ENCODE measurements at places on chromosomes 16 and 17. TPM values are rescaled to one million over a fixed set of nuclear protein-coding genes. Genes with fewer than 3 reads are reported as not detected.
A peak's percentile ranks its signal among the peaks of the same experiment; 100 is the strongest.

GRCh38 chr16:87048730-87049115, 268.5 kb downstream of the C16orf95 start:
- H3K4me1 ChIP-seq = peaks cover 12% of the 10 kb centered on the region
- no peak for DNase-seq
- no peaks in the 10 kb centered on the region for H3K36me3 ChIP-seq
- H3K4me3 ChIP-seq = no peak overlapping the region

GRCh38 chr16:50114357-50115129, 38.6 kb upstream of the TENT4B start:
- H3K36me3 ChIP-seq = no peaks in the 10 kb centered on the region
- H3K27me3 ChIP-seq = no peaks in the 10 kb centered on the region
- H3K4me3 ChIP-seq = no peak overlapping the region
- no peak overlapping the region for H3K27ac ChIP-seq
- no peak for DNase-seq
- peaks cover 5% of the 10 kb centered on the region for H3K4me1 ChIP-seq

DNA sequence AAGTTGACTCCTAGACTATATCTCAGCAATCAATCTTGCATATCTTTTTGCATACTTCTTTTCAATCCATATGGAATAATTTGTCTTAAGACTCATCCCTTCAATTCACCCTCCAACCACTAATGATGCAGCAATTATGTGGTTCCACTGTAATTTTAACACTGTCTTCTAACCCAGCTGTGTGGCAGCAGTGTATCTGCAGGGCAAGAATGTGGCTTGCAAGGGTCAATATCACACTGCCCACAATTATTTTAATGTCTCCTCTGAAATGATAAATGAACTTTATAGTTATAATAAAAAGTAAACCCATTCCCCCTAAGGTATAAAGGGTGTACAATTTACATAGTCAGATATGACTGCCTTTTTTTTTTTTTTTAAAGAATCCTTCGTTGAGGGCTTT, 48.6 kb downstream of the FTO start:
- no peak overlapping the region for H3K4me3 ChIP-seq
- peaks cover 2% of the 10 kb centered on the region for H3K36me3 ChIP-seq
- peaks cover 16% of the 10 kb centered on the region for H3K4me1 ChIP-seq
- no peaks in the 10 kb centered on the region for H3K27me3 ChIP-seq
- no peak for DNase-seq

- peak within 1 kb of the TSS; percentile 81 for H3K4me3 ChIP-seq
- no peaks in the 10 kb centered on the region for H3K27me3 ChIP-seq
- peaks cover 60% of the 10 kb centered on the region for H3K4me1 ChIP-seq
- no peak for DNase-seq
Measured at GRCh38 chr16:66549284-66550131, at the start of gene TK2. TSS of gene TK2 (minus strand) at chr16:66550122. CDS start at chr16:66550061, 61 bp downstream.

- no peak overlapping the region for H3K27ac ChIP-seq
- peaks cover 2% of the 10 kb centered on the region for H3K36me3 ChIP-seq
- no peak for DNase-seq
- no peaks in the 10 kb centered on the region for H3K4me1 ChIP-seq
- peaks cover 40% of the 10 kb centered on the region for H3K27me3 ChIP-seq
Measured at GRCh38 chr17:58172369-58173071, 5.7 kb downstream of the OR4D2 start.

GRCh38 chr16:85582229-85582991, 30.7 kb upstream of the GSE1 start:
- no peaks in the 10 kb centered on the region for H3K27me3 ChIP-seq
- peaks cover 54% of the 10 kb centered on the region for H3K4me1 ChIP-seq
- no peak overlapping the region for H3K27ac ChIP-seq
- H3K36me3 ChIP-seq = no peaks in the 10 kb centered on the region

DNA sequence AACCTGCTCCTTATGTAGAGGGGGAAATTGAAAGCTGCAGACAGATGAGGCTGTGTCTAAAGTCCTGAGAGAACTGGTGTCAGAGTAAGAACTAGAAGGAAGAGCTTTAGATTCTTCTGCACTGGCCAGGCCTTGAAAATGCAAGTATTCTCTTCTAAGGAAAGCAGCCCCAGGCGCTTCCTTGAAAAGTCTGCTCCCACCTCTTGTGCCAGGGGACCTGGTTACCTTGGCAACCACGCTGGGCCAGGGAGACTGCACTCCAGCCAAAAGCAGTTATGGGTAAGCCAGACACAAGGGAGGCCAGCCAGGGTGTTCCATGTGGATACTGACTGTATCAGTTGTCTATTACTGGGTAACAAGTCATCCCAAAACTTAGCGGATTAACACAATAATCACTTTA, 228.6 kb upstream of the SDK2 start:
- H3K27me3 ChIP-seq = peaks cover 22% of the 10 kb centered on the region
- no peak overlapping the region for H3K27ac ChIP-seq

DNA sequence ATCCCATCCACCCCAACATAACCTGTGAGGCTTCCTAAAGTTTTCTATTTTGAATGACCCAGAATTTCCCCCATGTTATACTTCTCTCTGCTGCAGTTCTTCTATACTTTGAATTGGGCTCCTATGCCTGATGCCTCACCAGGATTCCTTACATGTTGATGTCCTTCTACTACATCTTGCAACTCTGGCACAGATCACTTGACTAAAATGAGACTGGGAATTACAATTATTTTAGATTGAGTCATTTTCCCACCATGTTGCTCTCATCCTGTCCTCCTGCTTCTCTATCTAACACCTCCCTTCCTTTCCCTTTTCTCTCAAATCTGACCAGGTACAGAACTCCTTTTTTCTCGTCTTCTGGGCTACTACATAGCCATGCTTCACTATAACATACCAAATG, 314.0 kb upstream of the KCNJ16 start:
- H3K27ac ChIP-seq = no peak overlapping the region
- no peaks in the 10 kb centered on the region for H3K36me3 ChIP-seq
- DNase-seq = no peak

DNA sequence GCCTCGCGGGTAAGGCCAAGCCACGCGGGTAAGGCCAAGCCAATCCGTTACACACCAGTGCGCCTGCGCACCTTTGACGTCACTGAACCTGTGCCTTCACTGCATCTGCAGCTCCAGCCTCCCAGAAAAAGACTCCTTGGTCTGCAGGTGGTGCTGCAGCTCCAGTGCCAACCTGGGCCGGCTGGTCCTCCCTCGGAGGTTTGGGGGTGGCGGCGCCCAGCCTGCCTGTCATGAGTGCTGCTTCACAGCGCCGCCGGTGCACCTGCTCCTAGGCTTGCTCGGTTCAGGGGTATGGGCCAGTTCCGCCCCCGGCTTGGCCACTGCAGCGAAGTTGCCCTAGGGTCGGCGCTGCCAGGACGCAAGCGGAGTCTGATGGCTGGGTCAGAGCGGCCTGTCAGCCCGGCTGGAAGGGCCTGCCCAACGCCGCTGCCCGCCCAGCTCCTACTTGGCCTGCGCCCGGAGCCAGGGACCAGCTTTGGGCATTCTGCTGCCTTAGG, 146.6 kb downstream of the USP22 start:
- H3K27ac ChIP-seq = no peak overlapping the region
- no peaks in the 10 kb centered on the region for H3K27me3 ChIP-seq
- no peak for DNase-seq

- no peaks in the 10 kb centered on the region for H3K36me3 ChIP-seq
- peaks cover 20% of the 10 kb centered on the region for H3K27me3 ChIP-seq
- DNase-seq = no peak
- no peak overlapping the region for H3K4me3 ChIP-seq
- no peaks in the 10 kb centered on the region for H3K4me1 ChIP-seq
- H3K27ac ChIP-seq = no peak overlapping the region
Measured at GRCh38 chr17:33210285-33210684, 82.8 kb downstream of the ASIC2 start.

GRCh38 chr17:828761-829160, 46.6 kb downstream of the MRM3 start:
- peak overlapping the region; percentile 71 for H3K27ac ChIP-seq
- no peaks in the 10 kb centered on the region for H3K27me3 ChIP-seq
- H3K36me3 ChIP-seq = peaks cover 4% of the 10 kb centered on the region
- no peak for DNase-seq

- H3K4me1 ChIP-seq = no peaks in the 10 kb centered on the region
- peaks cover 35% of the 10 kb centered on the region for H3K27me3 ChIP-seq
- DNase-seq = no peak
- no peaks in the 10 kb centered on the region for H3K36me3 ChIP-seq
- H3K4me3 ChIP-seq = no peak overlapping the region
- H3K27ac ChIP-seq = no peak overlapping the region
Measured at GRCh38 chr17:45837603-45838002, 7.1 kb upstream of the SPPL2C start.

DNA sequence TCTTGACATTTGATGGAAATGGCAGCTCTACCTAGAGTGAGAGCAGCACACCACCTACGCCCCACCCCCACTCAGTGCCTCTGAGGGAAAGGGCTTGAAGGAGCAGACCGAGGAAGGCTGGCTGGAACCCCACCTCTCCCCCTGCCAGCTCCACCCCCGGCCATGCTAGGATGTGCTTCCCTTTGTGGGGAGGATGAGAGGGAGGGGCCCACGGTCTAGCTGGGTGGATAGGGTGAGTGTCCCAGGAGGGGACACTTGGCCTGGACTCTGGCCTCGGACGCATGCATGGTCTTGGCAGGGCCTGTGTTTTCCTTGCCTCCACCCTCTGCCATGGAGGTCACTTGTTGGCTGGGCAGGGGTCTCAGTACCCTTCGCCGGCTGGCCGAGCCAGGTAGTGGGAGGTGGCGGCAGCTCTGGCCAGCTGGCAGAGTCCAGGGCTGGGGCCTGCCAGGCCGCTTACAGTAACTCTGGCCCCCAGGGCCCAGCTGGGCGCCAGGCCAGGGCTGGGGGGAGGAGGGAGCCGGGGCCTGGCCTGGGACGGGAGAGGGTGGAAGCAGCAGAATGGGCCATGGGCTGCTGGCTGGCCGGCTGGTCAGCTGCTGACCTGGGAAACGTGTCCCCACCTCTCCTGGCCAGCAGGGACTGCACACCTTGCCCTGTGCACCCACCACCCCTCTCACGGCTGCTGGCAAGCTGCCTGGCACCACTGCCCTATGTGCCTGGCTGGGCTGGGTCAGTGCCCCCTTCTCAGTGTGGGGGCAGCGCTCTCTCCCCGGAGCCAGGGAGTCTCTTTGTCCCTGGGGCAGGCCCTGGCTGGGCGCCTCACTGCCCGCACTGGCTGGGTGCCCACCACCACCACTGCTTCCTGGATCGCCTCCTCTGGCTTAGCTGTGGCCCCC, 23.0 kb downstream of the RARA start:
- peaks cover 72% of the 10 kb centered on the region for H3K4me1 ChIP-seq
- peak overlapping the region; percentile 52 for H3K4me3 ChIP-seq
- no peak for DNase-seq
- H3K36me3 ChIP-seq = peaks cover 5% of the 10 kb centered on the region

GRCh38 chr17:82668631-82669099, 20.4 kb upstream of the WDR45B start:
- H3K27me3 ChIP-seq = no peaks in the 10 kb centered on the region
- H3K36me3 ChIP-seq = peaks cover 4% of the 10 kb centered on the region

DNA sequence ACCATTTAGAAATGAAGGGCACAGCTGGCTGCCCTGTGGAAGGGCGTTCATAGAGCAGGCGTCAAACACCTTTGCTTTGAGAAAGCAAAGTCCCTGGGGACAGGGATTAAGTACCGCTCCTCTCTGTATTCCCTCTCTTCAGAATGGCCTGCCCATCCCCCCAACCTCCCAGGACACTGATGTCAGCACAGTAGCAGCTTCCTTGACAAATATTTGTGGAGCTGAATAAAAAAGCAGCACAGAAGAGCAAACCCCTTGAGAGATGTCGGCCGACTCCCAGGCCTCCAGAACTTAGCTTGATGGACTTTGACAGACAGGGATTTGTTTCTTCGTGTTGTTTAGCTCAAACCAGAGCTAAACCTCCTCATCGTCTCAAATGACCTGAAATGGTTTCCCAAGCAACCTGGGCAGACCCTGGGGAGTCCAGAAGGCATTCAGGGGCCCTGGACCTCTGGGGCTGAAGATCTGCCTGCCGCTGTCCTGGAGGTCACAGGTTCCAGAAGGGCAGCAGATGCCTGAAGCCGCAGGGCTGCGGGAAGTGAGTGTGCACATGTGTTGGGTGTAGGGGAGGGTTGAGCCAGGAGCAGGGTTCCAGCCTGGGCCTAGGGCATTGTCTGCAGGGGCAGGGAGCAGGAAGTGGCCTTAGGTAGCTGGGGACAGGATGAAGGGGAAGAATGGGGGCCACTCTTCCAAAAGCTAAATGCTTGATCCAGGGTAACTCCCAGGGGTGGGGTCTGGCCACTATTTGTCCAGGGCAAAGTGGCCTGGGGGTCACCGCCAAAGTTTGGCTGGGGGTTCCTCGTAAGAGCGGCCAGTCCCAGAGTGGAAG, 42.3 kb upstream of the NKD1 start:
- no peak for DNase-seq
- peaks cover 12% of the 10 kb centered on the region for H3K4me1 ChIP-seq
- H3K27ac ChIP-seq = no peak overlapping the region
- no peaks in the 10 kb centered on the region for H3K36me3 ChIP-seq
- H3K27me3 ChIP-seq = peaks cover 14% of the 10 kb centered on the region
- no peak overlapping the region for H3K4me3 ChIP-seq

- H3K27me3 ChIP-seq = peaks cover 14% of the 10 kb centered on the region
- H3K4me3 ChIP-seq = no peak overlapping the region
- DNase-seq = no peak
- peaks cover 13% of the 10 kb centered on the region for H3K4me1 ChIP-seq
- no peak overlapping the region for H3K27ac ChIP-seq
- H3K36me3 ChIP-seq = no peaks in the 10 kb centered on the region
Measured at GRCh38 chr16:56591377-56592060, 2.2 kb downstream of the MT3 start.

- peaks cover 31% of the 10 kb centered on the region for H3K4me1 ChIP-seq
- DNase-seq = peak; percentile 92
- H3K4me3 ChIP-seq = peak within 1 kb of the TSS; percentile 89
Measured at GRCh38 chr17:29568331-29569244, at the start of gene TP53I13. TSS of gene TP53I13 (plus strand) at chr17:29568701. CDS start at chr17:29568759, 58 bp downstream.

GRCh38 chr16:81657224-81657623, 121.9 kb upstream of the PLCG2 start:
- no peak for DNase-seq
- H3K4me1 ChIP-seq = peaks cover 1% of the 10 kb centered on the region
- no peak overlapping the region for H3K27ac ChIP-seq
- no peaks in the 10 kb centered on the region for H3K27me3 ChIP-seq
- H3K4me3 ChIP-seq = no peak overlapping the region
- H3K36me3 ChIP-seq = peaks cover 18% of the 10 kb centered on the region

Gene LYRM9
- 8.9 TPM for total RNA-seq

Gene ALDH3A2
- total RNA-seq = 27.4 TPM

Gene AFMID
- 31.7 TPM for total RNA-seq

Gene ITGAX
- total RNA-seq = not detected

Measured in chondrocyte (in vitro differentiated cells).